A549 treated with dexamethasone at 1 μM for 4 hours (cell line): ENCODE measurements at places on chromosomes 6 and 20. TPM values are rescaled to one million over a fixed set of nuclear protein-coding genes. Genes with fewer than 3 reads are reported as not detected.

The LST1 gene
- total RNA-seq, result 0.11 TPM in 1 of 5 replicates, not detected in the others

The C6orf58 gene
- 0.07 to 0.32 TPM (median 0.15 TPM) in 4 of 5 replicates, not detected in the other for total RNA-seq

The COL9A1 gene
- total RNA-seq, result 0.06 TPM in 1 of 5 replicates, not detected in the others

The SLC12A5 gene
- total RNA-seq, result 13.5 to 16.4 TPM (median 13.9 TPM) in 5 replicates

The CAGE1 gene
- total RNA-seq, result 0.04 to 0.05 TPM in 2 of 5 replicates, not detected in the others
